ENCODE measurements at places on chromosomes 16 and 17.

- no peak for DNase-seq
Observed at GRCh38 chr17:43216369-43216761, 4.7 kb downstream of the TMEM106A start.

DNA sequence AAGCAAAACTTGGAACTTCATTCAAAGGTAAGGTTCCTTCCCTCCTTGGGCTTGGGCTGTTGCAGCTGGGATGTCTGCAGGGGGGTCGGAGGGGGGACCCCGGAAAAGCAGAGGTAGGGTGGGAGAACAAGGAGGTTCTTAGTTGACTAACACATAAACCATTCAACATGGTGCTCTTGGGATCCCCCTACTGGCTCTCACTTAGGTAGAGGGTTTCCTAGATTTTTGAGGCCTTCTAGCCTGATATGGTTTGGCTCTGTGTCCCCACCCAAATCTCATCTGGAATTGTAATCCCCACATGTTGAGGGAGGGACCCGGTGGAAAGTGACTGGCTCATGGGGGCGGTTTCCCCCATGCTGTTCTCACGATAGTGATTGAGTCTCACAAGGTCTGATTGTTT, 93.9 kb downstream of the RGS9 start:
- DNase-seq, result no peak

DNA sequence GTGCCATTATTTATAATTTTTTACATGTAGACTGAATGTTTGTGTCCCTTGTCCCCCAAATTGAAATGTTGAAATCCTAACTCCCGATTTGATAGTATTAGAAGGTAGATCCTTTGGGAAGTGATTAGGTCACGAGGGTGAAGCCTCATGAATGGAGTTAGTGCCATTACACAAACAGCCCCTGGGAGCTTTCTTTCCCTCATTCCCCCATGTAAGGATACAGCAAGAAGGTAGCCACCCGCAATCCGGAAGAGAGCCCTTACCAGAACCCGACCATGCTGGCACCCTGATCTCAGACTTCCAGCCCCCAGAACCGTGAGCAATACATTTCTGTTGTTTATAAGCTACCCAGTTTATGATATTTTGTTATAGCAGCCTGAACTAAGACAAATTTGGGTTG, 143.2 kb downstream of the NPIPB5 start:
- no peak for DNase-seq

- DNase-seq, result no peak
Observed at GRCh38 chr16:4510747-4511426, 27.7 kb downstream of the CDIP1 start.

- DNase-seq, result no peak
Observed at GRCh38 chr17:7774055-7774521, 56.5 kb downstream of the DNAH2 start.

- no peak for DNase-seq
Observed at GRCh38 chr17:19255279-19255678, 18.1 kb downstream of the EPN2 start.

DNA sequence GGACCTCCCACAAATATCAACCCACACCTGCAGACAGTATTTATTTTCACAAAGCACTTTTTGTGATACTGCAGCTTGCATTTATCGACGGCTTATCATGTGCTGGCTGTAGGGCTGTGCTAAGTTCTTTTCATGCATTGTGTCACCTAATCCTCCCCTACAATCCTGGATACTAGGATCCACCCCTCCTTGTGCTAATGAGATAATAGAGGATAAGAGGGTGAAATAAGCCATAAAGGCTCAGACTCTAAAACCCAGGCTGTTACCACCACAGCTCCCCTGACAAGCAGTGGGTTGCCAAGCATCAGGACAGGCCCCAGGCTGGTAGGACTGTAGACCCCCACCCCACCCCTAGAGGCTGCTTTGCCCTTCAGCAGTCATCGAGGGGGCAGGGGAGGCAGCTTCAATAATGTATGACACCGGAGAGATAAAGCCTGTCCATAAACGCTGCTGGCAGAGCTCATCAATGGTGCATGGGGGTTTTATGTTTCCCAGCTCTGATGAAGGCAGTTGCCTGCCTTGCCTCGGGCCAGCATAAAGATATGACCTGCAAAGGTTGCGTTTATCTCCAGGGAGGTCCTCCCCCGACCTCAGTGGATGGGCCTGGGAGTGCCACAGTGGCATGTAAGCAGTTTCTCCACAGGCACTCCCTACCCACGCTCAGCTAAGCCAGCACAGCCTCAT, 73.9 kb upstream of the C16orf82 start:
- DNase-seq, result no peak

GRCh38 chr17:21677126-21677910, 15.0 kb upstream of the KCNJ18 start:
- DNase-seq, result no peak

GRCh38 chr17:52120465-52120864, 38.0 kb downstream of the CA10 start:
- DNase-seq, result no peak

DNA sequence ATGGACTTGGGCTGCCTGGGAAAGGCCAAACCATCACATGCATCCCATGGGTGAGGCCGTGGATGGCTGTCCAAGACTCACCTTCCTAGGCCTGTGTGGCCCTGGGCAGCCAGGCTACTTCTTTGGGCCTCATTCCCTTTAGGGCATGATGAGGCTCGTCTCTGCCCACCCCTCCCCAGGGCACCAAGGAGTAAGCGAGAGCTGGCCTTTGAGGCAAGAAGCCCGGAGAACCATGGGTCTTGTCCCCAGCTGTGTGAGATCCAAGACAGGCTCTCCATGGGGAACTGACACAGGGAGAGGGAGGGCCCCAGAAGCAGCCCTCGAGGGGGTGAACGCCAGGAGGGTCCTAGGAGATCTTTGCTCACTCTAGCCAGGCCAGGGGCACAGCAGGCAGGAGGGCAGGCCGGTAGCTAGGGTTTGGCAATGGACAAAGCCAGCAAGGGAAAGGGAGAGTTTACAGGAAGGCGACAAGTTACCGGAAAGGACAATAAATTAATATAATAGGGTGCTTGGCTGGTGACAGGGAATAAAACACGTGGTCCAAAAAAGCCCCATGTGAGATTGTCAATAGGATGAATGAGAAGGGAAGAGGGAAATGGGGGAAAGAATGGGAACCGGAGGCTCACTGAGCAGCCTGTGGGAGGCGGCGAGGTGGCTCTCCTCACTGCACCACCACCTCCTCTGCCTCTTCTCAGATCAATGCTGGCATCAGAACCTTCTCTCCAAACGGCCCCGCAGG, 119.1 kb downstream of the SDK2 start:
- no peak for DNase-seq

GRCh38 chr17:4229627-4230541, 33.9 kb downstream of the ANKFY1 start:
- DNase-seq, result no peak

GRCh38 chr16:85690469-85691064, 1.8 kb upstream of the GINS2 start:
- no peak for DNase-seq

DNA sequence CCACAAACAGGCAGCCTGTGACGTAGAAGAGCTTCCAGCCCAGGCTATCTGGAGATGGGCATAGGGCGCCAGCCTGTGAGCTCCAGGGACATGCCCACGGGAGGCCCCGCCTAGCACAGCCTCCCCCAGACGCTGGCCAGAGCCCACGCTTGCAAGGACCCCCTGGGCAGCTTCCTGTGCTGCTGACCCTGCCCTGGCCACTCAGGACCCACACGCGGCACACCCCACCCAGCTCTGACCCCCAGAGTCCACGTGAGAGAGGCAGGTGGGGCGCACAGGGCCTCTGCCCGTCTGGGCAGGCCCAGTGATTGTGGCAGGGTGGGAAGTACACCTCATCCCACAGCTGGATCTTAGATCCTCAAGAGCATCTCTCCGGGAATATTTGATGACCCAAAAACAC, 3.9 kb downstream of the CYBC1 start:
- no peak for DNase-seq

DNA sequence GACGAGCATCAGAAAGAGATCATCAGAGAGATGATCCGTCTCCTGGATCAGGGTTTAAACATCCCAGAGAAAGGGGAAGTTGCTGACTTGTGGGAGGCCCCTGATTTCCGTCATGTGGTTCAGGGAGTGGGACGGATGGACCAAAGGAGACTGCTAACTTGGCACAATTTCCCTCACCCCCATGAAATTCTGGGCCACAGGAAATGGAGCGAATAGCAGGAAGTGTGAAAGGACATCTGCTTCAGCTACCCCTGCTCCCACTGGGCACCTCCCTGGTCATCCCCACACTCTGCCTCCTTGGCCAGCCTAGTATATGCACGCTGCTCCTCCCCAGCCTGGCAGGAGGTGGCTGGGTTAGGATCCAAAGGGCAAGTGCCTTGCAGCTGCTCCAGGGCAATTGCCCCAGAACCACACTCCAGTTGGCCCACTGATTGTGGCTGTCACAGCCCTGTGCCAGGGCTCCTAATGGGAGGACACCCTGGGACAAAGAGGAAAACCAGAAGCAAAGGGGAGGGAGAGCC, 1.3 kb downstream of the ARRB2 start:
- DNase-seq, result no peak

GRCh38 chr17:80644536-80644935, 99.9 kb downstream of the RPTOR start:
- DNase-seq, result no peak

DNA sequence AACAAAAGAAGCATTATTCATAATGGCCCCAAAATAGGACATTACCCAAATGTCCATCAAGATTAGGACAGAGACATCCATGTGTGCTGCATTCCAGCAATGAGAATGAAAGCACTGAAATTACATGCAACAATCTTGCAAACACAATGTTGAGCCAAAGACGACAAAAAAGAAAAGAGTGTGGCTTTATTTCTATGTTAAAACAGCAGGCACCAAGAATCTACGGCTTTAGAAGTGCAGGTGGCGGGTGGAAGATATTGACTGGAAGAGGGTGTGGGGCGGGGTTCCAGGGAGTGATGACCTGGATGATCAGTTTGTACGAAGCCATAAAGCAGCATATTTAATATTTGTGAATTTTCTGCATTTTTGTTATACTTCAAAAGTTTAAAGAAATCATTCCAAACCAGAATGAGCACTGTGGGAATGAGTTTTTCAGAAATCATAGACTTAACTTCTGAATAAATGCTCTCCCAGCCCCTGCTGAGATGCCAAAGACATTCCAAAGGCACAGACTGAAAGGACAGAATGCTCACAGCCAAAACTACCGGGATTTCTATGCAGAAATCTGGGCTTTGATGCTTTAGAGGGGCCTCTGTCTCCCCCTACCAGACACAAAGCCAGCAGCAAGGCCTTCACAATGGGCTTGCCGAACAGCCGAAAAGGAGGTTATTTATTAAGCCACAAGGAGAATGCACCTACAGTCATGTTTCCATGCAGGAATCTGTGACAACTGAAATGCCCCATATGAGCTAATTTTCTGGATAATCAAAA, 361.6 kb downstream of the GRIN2A start:
- DNase-seq, result no peak

DNA sequence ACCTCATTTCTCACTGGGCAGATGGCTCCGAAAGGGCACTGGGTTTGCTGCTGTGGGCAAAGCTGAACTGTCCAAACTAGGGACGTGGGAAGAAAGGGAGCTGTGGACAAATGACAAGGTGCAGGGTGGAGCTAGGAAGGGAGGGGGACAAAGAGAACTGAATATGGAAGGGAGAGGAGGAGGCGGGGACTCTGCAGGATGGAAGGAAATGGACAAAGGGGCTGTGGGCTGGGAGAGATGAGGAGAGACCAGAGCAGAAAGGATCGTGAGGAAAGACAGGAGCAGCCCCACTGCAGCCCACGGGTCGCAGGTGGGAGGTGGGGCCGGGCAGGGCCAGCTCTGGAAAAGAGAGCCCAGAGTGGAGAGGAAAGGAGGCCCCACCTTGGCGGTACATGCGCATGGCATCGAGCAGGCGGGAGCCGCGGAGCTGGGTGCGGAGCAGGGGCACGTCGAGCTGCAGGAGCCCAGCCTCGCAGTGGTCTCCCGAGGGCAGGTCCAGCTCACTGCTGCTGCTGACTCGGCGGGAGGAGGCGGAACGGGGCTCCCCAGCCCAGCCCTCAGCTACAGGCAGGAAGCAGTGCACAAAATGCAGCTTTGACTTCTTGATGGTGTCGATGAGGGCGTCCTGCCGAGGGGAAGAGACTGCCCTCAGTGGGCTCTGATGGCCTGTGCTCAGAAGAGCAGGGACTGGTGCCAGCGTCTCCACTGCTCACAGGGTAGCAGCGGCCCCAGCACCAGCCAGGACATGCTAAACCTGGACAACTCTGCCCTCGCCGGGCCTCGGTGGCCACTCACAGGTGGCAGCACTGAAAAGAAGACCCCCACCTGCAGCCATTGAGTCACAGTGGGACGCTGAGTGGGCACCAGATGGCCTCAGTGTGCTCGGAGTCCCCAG, 66.8 kb downstream of the PIPOX start:
- DNase-seq, result no peak

DNA sequence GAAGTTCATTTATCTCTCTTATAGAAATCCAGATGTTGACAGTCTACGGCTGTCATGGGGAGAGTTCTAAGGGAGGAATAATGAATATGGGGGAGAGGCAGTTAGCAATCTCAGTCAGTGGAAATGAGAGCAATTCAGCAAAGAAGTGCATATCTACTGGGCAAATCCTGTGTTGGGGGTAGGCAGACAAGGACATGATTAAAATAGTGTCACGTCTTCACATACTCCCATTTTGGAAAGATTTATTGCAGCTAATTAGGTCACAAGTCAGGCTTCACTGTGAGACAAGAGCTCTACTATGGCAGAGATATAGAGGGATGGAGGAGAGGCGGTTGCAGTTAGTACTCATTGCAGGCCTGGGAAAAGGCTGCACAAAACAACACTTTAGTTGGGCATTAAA, 29.8 kb downstream of the LRRC36 start:
- DNase-seq, result no peak

- no peak for DNase-seq
Observed at GRCh38 chr17:59676716-59677115, 30.5 kb downstream of the PTRH2 start.

- no peak for DNase-seq
Observed at GRCh38 chr16:29962344-29962994, 590 bp downstream of the TMEM219 start.

DNA sequence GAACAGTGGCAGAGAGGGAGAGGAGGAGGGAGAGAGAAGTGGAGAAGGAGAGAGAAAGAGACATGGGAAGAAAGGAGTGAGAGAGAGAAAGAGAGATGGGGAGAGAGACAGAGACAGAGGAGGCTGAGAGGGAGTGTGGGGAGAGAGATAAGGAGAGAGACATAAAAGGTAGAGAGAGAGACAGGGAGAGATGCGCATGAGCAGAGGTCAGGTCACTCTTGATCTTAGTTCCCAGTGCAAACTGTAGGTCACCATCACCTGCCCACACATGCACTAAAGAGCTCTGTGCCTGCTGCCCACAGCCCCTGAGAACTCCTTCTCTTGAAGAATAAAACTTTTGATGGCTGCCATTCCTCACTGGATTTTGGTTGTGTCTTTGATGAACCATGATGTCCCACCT, 14.9 kb downstream of the KRT33A start:
- DNase-seq, result no peak

DNA sequence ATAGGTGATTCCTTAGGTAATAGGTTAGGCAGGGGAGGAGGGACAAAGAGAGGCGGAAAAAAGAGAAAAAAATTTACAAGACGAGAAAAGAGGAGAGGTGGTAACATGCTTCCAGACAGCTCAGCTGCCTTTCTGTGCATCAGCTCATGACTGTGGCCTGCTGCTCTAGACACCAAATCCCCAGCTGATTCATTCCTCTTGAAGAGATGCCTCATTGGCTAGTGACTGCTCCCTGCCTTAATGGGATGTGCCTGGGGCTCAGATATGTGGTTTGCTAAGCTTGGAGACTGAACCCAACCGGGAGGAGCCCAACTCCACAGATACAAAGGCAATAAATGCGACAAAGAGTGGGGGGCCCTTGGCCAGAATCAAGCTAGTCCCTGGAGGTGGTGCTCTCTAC, 105.9 kb upstream of the FAM20A start:
- DNase-seq, result no peak

Measured in stimulated activated CD8-positive, alpha-beta memory T cell treated with anti-CD3 and anti-CD28 coated beads, Interleukin-15, amount 100 ng/mL, for 24 hours (primary cell).